ENCODE measurements at places on chromosomes 16 and 17.

GRCh38 chr17:55157165-55157564 is 107.6 kb upstream of the HLF start:
- DNase-seq = peak; percentile 19

- DNase-seq = no peak
Measured at GRCh38 chr17:80645706-80646325, 101.2 kb downstream of the RPTOR start.

GRCh38 chr16:12425134-12425941 is 378.3 kb downstream of the CPPED1 start:
- peak; percentile 43 for DNase-seq

GRCh38 chr16:84198401-84198800 is 7.4 kb downstream of the ADAD2 start:
- no peak for DNase-seq

- peak; percentile 59 for DNase-seq
Measured at GRCh38 chr16:19223235-19224170, 55.5 kb downstream of the SYT17 start.

DNA sequence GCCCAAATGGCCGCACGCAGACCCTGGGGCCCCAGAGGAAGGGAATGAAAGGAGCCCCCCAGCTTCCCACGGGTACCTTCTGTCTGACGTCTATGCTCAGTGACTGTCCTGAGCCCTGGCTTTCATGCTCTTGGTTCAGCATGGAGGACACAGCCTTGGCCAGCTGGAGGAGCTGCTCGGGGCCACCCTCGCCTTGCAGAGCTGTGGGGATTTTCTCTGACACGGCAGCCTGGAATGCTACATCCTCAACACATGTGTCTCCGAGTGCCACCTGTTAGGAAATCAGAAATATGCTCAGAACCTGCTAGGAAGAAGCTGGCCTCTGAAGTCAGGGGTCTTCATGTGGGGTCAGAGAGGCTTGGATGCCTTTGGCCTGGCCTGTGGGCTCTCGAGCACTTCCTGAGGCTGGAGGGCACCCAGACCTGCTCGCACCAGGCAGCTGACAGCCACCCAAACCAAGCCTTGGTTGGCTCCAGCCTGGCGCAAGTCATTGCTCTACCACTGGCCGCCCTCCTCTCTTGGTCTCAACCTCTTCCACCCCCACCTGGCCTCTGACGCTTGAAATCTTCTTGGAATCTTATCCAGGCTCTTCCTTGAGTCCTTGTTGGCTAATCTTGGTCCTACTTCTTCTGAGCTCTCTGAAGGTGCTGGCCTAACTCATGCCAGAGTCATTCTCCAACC is 63.7 kb upstream of the BCO1 start:
- DNase-seq = no peak

- no peak for DNase-seq
Measured at GRCh38 chr17:80890196-80890920, 101.3 kb upstream of the CHMP6 start.

- no peak for DNase-seq
Measured at GRCh38 chr17:64264891-64265290, 1.8 kb upstream of the TEX2 start.

DNA sequence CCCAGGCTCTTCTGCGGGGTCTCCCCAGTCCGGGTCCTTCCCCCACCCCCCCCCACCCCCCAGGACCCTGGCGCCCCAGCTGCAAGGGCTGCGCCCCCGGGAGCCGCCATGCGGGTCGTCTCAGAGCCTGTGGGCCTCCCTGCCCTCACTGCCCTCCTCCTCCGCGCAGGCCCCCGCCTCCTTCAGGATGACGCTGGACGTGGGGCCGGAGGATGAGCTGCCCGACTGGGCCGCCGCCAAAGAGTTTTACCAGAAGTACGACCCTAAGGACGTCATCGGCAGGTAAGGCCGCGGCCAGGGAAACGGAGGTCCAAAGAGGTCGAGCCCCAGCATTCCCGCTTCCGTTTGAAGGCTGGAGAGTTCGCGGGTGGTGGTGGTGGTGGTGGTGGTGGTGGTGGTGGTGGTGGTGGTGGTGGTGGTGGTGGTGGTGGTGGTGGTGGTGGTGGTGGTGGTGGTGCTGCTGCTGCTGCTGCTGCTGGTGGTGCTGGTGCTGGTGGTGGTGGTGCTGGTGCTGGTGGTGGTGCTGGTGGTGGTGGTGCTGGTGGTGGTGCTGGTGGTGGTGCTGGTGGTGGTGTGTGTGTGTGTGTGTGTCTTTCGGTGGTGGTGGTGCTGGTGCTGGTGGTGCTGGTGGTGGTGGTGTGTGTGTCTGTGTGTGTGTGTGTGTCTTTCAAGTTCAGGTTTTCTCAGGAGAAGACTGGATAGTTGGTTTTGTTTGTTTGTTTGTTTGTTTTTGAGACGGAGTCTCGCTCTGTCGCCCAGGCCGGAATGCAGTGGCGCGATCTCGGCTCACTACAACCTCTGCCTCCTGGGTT is 615 bp downstream of the PHKG2 start:
- peak; percentile 55 for DNase-seq

DNA sequence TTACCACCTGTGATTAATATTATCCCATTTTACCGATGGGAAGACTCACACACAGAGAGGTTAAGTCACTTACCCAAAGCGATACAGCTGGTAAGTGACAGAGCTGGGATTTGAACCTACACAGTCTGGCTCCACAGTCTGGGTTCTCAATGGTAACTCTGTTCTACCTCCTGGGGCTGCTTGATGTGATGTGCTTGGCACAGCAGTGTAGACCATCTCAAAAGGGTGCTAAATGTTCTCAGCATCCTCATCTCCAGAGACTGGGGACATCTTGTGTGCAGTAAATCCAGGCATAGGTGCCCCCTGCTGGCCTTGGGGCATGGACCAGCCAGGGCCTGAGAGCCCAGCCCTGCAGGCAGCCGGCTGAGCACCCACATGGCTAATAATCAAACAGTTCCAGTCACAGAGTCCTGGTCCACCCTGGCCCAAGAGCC is 15.4 kb upstream of the KATNB1 start:
- DNase-seq = peak; percentile 71

DNA sequence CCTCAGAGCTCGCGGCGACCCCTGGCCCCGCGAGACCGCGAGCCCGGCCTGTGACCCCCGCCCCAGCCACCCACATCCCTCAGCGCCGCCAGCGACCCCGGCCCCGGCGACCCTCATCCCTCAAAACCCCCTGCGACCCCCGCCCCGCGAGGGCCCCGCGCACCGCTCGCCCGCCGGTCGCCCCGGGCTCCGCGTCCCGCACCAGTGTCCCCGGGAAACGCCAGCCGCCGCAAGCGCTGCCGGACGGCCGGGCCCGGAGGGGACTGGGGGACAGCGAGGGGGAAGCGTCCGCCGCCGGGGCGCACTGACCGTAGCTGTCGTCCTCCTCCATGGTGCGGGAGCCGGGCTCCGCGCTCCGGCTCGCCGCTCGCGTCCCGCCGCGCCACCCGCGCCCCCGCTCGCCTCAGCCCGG is at the start of gene CYTH1:
CYTH1 (minus strand) TSS at position 381 of the 412 bp plus-strand sequence; CDS start at position 331, 50 bp downstream.
- DNase-seq = no peak

DNA sequence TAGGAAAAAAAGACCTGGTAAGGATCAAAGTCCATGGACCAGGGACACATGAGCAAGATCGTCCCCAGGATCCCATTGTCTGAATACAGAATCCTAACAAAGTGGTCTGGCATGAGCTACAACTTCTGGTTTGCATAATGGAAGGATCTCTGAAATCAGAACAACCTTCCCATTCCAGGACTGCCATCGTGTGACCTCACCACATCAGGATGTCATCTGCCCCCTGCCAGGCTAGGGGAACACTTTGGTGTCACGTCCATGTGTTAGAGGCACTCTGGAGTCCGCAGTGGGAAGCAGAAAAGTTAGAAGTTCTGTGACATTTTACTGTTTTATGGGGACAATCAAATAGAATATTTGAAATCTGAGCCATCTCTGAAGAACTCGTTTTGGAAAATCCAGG is 160.7 kb downstream of the RGS9 start:
- no peak for DNase-seq

DNA sequence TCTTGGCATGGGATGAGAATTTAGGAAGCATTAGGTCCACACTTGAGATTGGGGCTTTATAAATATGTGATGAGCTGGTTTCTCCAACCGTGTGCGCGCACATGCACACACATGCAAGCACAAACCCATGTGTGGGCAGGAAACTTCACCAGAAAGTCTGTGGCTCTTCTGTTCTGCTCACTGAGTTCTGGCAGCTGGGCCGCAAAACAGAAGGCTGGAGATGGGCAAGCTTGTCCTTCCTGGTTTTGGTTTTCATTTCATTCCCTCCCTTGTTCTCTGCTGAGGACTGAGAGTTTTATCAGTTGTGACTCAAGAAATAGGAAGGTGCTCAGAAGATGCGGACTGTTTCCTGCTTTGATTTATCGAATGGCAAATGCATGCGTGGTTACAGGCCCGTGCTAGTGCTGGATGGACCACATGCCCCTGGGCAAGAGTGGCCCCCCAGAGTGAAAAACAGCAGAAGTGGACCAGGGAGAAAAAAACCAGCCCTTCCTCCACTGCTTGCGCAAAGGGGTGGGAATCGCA is 14.1 kb downstream of the MAP3K14 start:
- DNase-seq = no peak

GRCh38 chr17:54795046-54795445 is 105.6 kb upstream of the TOM1L1 start:
- no peak for DNase-seq

DNA sequence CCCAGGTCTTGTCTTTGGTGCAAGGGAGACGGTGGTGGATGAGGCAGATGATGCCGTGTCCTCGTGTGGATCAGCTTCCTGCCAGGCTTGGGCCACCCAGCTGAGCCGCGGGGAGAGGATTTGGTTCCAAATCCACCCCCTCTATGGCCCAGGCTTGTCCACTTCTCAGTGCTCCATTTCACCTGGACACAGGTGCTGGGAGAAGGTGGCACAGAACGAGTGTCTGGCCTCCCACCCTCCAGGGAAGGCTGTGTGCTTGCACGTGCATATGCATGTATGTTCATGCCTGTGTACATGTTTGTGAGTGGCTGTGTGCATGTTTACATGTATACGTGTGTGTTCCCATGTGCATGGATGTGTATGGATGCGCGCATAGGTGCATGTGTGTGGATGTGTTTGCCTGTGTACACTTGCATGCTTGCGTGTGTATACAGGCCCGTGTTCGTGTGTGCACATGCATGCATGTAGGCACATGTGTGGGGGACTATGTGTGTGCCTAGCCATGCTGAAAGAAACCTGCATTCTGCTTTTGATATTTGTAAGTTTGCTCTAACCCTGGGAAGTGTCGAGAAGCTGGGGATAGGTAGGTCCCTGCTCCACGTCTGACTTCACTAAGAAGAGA is 196.3 kb downstream of the IRF8 start:
- DNase-seq = no peak

- peak; percentile 76 for DNase-seq
Measured at GRCh38 chr16:48156790-48157209, 1.0 kb upstream of the ABCC12 start.

Measured in WERI-Rb-1 (cell line).